ENCODE measurements at places on chromosomes 12 and 14.

DNA sequence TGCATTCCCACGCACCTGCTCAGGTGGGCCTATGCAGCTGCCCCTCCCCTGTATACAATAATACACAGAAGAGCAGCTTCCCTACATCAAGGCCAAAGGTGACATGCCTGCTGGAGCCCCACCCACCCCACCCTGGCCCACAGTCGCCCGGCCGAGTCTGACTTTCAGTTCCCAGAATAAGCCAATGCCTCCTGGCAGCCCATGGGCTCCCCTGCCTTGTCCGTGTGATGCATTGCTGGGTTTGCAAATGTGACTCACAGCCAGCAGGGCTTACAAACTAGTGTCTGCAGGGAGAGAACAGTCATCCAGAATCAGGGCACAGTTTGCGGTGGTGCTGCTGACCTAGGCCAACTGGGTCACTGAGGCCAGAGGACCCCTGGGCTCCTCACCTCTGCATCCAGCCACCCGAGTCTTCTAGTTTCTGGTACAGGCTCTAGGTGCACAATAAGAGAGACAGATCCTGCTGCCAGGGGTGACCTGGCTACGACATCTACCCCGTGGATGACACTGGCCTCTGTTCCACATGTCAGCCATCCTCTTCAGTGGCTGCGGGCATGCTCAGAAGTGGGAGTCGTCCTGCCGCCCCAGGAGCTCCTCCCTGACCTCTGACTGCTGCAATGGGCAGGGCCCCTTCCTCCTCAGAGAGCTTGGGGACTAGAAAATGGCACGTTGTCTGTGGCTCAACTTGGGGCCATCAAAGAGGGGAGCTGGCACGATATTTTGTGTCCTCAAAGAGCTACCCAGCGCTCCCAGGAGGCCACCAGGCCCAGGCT lies 84.5 kb downstream of the CHGA start:
- no peak for DNase-seq

GRCh38 chr12:74031045-74031444 lies 506.6 kb upstream of the ATXN7L3B start:
- no peak for DNase-seq

DNA sequence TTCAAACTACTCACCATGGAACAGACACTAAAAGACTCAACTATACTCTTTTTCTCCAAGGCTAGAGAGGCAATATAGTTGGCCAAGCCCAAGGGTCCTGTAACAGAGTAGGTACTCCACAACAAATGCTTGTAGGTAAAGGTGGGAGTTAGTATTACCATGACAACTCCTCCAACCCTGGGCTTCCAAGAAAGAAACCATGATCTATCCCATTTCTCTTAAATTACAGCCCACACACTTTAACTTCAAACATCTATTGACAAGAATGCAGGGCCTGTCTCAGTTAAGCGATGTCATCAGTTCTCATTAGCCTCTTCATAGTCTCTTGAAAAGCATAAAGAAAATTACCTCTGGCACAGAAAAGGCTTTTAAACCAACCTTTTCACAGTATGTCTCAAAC lies 25.0 kb downstream of the ERH start:
- DNase-seq: no peak

GRCh38 chr12:53428741-53429140 lies 5.1 kb downstream of the AMHR2 start:
- no peak for DNase-seq

DNA sequence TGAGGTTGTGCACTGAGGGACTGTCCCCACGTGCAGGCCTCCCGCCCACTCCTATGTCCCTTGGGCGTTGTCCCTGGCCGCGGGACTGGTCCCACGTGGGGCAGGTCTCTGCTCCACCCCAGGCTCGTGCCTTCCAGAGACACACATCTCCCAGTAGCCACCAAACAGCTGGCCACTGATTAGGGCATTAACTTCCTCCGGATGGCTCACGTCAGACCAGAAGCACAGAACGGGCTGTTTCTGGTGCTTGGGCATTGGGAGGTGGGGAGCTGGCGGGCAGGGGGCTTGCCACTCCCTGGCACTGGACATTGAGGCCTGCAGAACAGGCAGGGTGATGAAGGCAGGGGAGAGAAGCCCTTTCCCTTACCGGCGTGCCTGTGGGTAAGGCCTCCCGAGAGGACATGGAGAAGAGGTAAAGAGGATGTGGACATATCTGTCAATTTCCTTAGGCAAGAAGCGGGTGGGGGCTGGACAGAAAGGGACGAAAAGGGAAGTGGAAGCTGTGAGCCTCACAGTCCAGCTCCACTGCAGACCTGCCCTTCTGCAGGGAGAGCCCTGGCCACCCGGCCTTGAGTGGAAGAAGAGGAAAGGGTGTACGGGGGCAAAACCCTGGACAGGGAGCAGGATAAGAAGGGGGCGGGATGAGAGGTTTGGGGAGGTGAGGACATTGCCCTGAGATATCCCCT lies 101.2 kb downstream of the NINJ2 start:
- peak; percentile 35 for DNase-seq

GRCh38 chr14:28760431-28760996 lies 6.1 kb upstream of the FOXG1 start:
- DNase-seq: no peak

DNA sequence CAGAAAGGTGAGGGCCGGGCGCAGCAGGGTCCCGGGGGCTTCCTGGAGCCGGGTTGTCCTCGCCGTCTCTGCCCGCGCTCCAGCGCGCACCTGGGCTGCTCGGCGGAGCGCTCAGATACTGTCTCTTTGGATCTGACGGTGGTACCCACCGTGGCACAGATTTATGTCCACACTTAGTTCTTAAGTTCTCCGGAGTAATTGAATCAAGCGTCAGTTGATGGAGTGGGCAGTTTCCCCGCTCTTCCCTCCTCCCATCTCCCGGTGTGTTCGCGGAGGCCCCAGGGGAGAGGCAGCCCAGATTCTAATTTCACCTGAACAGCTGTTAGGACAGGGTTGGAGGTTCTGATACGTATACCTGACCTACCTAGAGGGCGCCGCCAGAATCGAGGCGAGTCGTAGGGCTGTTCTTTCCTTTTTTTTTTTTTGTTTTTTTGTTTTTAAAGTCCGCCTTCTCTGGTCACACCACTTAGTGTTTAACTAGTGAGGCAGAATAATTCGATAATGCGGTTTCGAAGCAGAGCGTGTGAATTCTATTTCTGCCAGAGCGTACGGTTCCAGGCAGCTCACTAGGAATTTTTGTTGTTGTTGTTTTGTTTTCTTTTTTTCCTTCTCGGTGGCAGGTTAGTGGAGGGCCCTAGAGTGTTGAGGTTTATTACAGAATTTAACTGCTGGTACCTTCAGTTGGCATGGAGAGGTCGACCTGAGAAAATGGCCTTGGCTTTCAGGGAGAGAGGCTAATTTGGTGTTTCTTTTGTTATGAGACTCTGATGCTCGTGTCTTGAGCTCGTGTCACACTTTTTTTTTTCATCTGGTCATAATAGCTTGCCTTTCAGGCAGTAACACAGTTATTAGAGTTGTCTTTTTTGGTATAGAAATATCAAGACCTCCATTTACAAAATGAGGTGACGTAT lies 22.3 kb upstream of the GNS start:
- DNase-seq: no peak

DNA sequence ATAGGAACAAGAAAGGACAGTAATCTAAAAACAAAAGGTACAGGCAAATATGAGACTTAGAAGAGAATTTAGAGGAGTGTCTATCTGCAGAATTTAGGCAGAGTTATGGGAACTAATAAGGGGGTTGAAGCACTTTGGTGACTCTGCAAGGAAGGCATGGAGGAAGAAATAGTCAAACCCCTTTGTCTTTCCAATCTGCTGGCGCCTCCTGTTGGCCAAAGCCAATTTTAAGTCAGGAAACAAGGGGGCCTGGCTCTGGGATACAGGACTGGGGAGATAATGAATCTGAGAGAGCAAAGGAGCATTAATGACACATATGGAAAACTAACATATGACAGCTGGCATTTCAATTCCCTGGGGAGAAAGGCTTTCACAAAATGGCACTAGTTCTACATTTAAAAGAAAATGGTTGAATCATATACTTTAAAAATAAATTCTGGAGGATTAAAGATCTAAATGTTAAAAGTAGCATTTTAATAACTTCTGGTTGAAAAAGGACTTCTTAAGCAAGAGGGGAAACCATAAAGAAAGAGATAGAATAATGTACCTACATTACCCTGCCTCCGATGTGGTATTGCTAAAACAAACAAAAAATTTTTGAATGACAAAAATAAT lies 48.5 kb upstream of the CSRP2 start:
- DNase-seq: no peak

DNA sequence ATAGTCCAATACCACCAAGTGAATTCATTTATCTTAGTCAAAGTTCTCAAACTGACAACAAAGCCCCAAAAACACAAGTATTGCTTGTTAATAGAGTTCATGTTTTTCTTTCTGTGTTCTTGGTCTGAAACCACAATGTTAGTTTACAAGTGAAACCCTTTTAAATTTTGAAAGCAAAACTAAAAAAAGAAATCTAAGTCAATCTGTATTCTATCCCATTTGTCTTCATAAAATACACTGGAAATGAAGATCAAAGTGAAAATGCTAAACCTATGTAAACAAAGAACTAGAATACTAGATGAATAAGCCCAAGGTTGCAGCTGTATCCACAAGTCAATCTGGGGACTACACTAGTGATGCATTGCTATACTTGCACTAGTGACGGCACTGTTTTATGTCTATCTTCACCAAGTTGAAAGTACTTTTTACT lies 10.4 kb downstream of the MAP4K5 start:
- DNase-seq: no peak

Data from esophagus squamous epithelium (tissue), 5 donors.